ENCODE measurements at places on chromosomes 5 and 9. TPM values are rescaled to one million over a fixed set of nuclear protein-coding genes. Genes with fewer than 3 reads are reported as not detected.

DNA sequence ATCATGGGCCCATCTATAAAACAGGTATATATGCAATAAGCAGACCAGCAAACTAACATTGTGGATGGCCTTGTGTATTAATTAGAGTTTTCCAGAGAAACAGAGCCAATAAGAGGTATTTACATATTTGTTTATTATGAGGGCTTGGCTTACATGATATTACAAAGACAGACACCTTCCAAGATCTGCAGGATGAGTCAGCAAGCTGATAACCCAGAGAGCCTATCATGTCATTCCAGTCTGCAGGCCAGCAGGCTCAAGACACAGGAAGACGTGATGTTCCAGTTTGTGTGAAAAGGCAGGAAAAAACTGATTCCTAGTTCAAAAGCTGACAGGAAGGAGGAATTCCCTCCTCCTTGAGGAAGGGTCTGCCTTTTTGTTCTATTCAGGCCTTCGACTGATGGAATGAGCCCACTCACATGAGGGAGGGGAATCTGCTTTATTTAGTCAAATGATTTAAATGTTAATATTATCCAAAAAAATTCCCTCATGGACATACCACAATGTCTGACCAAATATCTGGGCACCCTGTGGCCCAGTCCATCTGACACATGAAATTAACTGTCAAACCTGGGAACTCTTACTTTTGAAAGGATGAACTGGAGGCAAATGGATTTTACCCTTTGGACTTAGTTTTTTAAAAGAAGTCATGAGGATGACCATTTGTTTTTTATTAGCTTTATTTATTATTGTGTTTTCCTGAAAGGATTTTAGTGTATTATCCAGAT, 161.2 kb upstream of the CHD1 start:
- no peak for DNase-seq

DNA sequence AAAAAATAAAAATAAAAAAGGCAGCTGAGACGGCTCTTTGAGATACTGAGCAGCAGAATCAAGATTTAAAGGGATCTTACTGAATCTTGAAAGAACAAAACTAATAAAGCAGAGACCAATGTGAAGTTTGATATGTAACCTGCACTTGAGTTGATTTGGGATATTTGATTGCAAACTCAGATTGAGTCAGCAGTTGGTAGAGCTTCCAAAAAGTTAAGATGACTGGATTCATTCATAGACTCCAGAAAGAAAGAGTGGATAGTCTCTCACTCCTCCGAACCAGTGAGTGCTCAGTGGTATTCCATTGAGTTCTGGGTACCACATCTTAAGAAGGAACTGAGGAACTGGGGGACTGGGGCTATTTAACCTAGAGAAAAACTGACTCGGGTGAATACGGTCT, 52.7 kb upstream of the TESK1 start:
- no peak for DNase-seq

The SVEP1 gene
- 0.41 TPM for total RNA-seq

DNA sequence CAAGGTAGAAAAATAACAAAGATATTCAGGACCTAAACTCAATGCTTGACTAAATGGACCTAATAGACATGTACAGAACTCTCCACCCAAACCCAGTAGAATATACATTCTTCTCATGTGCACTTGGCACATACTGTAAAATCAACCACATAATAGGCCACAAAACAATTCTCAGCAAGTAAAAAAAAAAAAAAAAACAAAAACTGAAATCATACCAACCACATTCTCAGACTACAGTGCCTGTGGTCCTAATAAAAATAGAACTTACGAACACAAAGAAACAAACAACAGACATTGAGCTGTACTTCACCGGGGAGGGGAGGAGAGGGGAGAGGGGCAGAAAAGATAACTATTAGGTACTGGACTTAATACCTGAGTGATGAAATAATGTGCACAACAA, 114.1 kb upstream of the CD180 start:
- DNase-seq = no peak

DNA sequence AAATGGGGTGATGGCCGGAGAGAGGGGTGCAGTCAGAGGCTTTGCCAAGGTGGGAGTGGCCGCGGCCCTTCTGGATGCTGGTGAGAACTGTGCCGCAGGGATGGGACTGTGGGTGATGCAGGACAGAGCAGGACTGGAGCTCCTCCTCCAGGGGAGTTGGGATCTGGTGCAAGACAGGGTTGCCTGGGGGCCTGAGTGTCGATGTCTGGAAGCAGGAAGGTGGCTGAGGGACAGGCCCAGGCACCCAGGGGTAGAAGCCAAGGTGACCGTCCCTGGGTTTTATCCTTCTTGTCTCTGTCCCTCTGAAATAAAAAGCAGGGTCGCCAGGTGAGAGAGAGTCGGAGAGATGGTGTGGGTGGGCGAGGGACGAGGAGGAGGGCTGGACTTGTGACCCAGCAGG, 89.1 kb upstream of the IER5L start:
- DNase-seq = no peak

DNA sequence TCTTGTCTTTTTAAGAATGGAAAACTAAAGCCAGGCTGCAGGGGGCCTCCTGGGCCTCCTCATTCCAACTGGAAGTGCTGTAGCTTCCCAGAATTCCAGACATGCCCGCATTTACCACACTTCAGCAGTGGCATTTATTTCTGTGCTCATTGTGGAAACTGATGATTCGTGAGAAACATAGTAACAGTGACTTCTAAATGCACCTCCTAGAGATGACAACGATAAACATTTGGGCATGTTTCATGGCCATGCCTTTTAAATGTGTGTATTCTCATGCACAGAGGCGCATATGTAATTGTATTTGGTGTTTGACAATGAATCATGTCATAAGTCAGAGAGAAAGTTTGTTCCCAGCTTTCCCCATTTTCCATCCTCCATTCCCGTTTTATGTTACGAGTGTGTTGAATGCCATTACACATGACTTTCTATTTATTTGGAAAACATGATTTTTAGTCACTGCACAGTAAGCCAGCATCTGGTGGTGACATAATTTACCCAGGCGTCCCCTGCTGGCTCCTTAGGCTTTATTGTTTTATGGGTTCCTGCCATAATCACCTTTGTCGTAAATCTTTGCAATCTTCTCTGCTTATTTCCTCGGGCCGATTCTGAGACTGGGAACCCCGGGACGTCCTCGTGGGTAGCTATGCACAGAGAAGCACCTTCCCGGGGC, 68.8 kb upstream of the FCN2 start:
- no peak for DNase-seq

The RGS7BP gene
- not detected for total RNA-seq

DNA sequence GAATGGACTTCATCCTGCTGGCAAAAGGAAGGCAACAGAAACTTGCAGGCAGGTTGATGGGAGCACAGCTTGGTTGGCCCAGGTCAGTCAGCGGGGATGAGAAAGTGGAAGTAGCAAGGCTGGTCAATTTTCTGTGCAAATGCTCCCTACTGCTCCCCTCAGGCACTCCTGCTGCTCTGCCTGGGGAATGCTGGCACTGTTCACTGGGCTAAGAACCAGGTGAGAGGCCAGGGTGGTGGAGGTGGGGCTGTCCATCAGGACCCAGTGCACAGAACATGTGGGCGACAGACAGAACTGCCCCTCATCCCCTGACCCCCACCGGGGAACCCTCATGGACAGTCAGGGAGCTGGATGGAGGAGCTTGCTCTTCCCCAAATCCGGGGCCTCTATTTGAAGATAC, 593.1 kb downstream of the IRX1 start:
- DNase-seq = no peak

The CDH9 gene
- total RNA-seq = not detected

DNA sequence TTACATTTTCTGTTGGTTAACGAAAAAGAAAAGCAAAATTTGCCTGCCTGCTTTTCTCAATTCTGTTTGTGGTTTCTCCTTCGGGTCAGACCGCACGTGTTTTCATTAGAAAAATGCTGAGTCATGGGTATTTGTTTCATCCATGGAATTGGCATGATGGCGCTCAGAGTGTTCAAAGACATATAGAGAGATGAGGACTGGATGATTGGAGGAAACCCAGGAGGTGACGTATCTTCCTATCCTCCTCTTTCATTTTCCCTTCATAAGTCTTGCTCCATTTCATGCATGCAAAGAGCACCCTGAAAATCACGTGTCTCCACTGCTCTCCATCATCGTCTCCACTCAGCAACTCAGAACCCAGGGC, 353.8 kb upstream of the WWC1 start:
- DNase-seq = no peak

DNA sequence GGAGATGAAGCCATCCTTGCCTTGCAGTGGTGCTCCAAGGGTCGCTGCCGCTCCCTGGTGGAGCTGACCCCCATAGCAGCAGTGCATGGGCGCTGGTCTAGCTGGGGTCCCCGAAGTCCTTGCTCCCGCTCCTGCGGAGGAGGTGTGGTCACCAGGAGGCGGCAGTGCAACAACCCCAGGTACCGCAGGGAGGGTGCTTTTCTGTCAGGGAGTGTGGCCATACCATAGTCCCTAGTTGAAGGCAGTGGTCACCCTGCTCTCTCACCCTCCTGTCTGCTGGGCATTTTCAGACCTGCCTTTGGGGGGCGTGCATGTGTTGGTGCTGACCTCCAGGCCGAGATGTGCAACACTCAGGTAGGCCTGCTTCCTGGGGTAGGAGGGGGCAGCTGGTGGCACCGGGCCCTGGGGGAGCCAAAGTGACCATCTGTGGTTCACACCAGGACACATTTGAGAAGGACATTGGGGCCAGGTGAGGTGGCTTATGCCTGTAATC, 11.2 kb downstream of the ADAMTS13 start:
- no peak for DNase-seq

The CMBL gene
- total RNA-seq = 21.4 TPM

DNA sequence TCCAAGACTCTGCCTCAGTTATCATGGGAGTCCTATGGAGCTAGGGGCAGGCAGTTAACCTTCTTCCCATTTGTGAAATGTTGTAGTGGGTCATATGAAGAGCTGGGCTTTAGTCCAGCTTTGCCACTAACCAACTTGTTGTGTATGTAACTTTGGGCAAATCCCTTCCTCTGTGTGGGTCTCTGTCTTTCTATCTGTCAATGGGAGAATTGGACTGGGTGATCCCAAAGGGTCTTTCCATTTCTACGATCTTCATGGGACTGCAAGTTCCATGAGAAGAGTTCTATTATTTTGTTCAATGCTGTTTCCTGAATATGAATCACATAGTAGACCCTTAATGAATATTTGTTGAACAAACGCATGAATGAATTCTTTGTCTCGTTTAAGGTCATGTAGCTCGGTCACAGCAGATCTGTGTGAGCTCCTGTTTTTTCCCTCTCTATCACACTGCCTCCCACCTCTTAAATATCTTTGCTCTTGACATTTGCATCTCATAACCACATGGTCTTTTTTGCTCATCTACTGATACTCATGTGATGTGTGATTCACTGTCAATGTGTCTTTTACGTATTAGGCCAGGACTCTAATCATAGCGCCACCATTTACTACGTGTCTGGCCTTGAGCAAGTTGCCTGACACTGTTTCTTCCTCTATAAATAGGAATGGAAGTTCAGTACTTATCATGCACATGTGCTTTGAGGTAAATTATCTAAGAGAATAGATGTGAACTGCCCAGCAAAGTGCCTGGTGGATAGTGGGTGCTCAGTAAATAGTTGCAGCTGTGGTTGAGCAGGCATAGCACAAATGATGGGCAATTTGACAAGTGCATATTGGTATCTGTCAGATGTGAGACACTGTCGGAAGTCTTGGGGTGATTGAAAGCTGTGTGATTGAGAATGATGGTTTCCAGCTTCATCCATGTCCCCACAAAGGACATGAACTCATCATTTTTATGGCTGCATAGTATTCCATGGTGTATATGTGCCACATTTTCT, 37.4 kb downstream of the PTTG1 start:
- no peak for DNase-seq

The SH3RF2 gene
- 3.0 TPM for total RNA-seq

GRCh38 chr5:137753691-137754187, 424 bp downstream of the HNRNPA0 start:
- DNase-seq = no peak

DNA sequence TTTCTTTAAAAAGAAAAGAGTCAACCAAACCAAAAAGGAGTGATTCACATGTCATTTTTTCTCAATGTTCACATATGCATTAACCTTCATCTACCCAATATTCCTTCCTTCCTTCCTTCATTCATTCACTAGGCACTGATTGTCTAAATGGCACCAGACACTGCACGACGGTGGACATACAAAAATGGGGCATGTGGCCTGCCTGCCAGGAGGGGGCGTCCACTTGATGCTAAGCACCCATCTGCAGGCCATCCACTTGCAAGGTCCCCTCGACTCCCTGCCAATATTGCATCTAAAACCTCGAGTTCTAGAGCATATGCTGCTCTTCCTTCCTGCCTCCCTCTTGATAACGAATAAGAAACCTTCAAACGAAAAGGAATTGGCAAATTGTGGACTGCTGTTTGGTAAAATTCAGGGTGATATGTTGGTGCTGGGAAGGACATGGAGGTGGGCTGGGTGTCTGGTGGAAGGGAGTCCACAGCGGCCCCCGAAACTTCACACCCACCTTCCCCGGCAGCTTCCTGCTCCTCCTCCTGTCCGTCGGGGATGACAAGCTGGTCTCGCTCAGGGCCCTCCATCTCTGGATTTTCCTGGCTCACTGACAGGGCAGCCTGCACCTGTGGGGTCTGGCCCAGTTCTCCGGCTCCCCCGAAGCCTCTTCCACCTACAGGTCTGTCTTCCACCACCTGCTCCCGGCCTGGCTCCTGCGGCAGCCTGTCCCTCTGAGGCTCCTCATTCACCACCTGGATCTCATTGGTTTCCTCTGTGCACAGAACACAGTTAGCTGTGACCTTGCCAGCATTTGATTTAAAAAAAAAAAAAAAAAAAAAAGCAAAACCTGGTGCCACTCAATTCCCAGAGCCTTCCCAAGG, 64.3 kb downstream of the GOLM1 start:
- peak; percentile 47 for DNase-seq

DNA sequence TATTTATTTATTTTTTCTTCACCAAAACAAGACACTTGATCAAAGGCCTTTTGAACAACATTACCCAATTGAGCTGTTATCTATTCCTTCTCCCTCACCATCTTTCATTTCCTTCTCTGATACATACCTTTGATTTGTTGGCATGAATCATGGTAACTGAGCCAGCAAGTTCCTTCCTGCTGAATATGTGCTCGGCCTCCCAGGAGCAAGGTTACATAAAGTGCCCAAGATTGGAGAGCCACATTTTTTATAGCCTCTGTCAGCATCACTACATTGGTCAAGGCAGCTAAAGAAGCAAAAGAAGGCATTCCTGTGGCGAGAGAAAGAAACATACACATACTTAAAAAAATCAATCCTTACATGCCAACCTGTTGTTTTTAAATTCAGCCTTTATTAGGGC, 369.6 kb downstream of the CYLC2 start:
- peak; percentile 81 for DNase-seq
